Stimulated activated memory B cell treated with anti-CD40 and anti-IgM and Interleukin-4, amounts not matched to agents 10 μg/mL and 1 μg/mL and 100 μg/mL, for 72 hours (primary cell): ENCODE measurements at places on chromosomes 6 and 20.

GRCh38 chr6:89895276-89895874 lies 1.1 kb downstream of the GJA10 start:
- no peak for ATAC-seq

DNA sequence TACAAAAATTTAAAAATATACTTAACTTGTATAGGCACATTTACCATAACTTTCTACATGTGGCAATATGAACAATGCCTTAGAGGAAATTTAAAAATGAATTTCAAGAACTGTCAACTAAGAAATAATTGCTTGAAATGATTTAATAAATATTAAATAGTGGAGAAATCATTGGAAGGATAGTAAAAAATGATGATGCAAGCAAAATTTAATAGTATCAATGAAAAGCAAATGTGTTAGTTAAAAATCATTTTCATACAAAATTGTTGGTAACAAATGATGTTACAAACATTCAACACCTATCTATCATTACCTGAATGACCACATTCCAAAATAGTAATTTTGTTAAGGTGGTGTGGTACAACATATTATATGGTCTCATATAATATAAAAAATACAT lies 331.0 kb downstream of the HAO1 start:
- no peak for ATAC-seq

GRCh38 chr6:127117979-127118297 lies 533 bp upstream of the RSPO3 start:
- no peak for ATAC-seq

DNA sequence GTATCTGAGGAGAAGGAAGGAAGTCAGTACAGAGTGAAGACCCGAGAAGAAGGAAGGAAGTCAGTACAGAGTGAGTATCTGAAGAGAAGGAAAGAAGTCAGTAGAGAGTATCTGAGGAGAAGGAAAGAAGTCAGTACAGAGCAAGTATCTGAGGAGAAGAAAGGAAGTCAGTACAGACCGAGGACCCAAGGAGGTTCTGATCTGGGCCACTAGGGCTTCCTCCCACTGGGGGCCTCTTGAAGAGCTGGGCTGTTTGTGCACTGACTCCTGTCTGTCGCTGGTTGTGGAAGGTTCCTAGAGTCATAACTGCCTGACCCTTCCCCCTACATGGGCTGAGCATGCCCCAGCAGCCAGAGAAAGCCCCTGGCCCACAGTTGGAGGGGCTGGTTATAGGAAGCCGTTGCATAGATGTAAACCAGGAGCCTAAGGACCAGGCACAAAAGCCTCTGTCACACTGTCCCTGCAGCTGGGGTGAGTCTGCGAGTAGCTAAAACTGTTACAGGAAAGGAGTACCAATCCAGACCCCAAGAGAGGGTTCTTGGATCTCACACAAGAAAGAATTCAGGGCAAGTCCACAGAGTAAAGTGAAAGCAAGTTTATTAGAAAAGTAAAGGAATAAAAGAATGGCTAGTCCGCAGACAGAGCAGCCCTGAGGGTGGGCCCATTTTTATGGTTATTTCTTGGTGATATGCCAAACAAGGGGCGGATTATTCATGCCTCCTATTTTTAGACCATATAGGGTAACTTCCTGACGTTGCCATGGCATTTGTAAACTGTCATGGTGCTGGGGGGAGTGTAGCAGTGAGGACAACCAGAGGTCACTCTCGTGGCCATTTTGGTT lies 395.9 kb downstream of the PREX1 start:
- ATAC-seq, result no peak

DNA sequence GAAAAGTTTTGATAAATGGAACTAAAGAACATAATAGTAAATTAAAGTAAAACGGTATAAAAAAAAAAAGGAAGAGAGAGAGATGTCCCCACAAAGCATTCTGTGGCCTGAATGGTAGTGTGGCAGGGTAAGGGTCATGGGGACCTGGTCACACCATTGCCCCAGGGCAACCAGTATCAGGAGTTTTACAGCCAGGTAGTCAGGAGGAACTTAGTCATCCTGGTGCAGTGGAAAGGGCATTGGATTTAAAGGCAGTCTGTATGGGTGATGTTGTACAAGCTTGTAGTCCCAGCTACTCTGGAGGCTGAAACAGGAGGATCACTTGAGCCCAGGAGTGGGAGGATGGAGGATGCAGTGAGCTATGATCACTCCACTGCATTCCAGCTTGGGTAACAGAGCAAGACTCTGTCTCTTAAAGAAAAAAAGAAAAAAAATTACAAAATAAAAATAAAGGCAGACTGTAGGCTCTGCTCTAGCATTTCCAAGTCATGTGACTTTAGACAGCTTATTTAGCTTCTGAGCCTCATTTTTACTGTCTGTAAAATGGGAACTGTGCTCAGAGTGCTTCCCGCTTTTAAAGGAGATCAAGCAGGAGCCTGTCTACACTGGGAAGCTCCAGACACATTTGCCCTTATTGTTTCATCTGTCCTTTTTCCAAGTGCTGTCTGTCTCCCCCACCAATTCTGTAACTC lies 112.8 kb upstream of the ARMC2 start:
- ATAC-seq, result no peak

DNA sequence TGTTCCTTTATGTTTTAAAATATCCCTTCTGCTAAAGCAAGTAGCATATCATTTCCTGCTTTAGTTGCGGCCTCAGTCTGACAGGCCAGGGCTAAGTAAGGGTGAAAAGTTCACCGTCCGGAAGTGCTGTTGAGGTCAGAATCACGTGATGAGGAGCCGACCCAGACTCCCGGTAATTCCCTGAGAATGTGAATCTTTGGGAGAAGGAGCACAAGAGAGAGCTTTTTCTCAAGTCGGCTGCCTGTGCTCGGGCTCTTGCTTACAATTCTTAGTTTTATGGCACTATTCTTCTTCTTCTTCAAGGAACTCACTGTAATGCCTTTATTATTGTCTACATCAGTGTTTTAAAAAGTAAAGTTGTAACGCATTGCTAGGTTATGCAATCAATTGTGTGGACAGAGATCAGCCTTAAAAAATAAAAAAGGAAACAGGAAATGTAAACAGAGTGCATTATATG lies 309.3 kb downstream of the PRL start:
- no peak for ATAC-seq

DNA sequence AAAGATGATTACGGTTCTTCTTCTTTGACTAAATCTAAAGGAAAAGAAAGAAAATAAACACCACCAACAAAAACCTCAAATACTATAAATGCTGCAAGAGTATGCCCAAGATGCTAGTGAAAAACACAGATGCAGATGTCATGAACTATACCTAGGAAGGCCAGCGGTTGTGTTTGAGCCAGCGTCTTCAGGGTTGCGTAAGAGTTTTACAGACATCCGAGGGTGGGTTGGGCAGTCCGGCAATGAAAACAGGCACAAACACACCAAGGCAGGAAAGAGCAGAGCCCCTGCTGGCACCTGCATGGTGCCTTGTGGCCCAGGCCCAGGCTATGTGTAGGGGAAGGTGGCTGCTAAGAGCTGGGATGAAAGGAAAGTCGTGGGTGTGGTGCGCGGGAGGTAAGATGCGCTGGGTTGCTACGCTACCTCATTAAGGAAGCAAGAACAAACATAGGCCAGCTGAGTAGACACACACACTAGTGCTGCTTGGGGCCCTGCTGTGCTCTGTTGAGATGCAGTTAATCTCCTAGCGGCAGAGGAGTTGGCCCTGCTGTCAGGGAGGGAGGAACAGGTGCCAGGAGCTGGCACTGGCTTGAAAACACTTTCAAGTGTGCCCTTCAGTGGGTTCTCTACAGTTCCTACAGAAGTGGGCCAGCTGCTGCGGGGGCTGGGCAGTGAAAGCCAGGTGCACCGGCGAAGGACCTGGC lies 170.2 kb upstream of the PLN start:
- ATAC-seq, result no peak

- ATAC-seq, result peak; percentile 95
These were observed 20.7 kb downstream of the TXLNB start for GRCh38 chr6:139271056-139271455.

GRCh38 chr6:16637635-16638034 lies 123.6 kb downstream of the ATXN1 start:
- ATAC-seq, result no peak

GRCh38 chr6:169239181-169239580 lies 14.5 kb downstream of the THBS2 start:
- ATAC-seq, result no peak

DNA sequence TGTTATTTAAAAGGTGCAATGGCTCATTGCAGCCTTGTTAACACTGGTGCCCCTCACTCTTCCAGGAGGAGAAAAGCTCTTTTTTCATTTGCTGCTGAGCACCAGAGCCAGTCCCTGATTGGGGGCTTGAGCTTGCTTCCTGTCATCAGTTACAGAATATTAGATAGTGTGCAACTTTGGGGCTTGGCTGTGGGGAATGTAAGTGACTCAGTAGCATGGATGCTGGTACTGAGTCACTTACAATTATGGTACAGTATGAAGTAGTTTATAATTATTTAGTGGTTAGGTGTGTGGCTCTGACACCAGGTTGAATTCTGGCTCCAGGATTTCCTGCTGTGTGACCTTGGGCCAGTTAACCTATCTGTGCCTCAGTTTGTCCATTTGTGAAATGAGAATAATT lies 37.6 kb downstream of the ANKS1A start:
- ATAC-seq, result no peak

DNA sequence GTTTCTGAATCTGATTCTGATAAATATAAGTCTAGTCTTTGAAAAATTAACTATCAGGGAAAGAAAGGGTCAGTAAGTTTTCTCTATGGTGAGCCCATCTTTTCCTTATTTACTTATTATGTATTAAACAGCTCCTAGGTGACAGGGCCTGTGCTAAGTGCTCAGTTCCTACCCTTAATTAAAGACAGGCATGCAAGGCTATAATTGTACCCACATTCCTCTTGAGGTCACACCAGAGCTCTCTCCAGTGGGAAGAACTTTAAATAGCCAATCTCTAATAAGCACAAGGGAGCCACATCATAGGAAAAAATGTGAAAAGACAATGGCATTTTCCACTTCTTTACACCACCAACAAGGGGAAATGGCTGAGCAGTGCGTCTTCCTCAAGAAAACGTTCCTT lies 421.8 kb upstream of the SLC35B3 start:
- no peak for ATAC-seq

DNA sequence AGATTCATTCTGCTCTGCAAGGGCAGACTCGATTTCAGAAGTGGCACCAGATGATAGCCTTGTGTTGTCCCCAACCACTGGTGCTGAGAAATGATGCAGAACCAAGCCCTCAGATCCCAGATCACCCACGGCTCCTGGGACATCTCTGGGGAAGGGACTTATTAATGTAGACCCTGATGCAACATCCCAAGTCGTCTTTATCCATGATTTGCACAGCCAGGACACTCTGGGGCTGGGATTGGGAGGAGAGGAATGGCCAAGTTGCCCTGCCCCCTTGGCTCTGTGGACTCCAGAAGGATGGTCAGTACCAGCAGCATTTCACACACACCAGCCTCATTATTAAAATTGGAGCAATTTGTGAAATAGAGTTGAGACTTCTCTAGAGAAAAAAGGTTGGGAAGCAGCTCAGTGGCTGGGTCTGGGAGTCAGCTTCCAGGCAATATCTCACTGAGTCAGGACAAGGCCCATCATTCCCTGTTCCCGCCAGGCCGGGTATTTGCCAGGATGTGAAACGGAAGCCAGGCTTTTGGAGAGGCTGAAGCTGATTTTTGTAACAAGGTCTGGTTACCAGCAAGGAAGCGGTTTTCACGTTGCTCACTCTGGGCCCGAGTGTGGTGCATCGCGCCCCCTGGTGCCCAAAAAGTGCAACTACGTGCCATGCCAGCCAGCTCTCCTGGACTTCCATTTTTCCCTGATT lies 67.4 kb downstream of the ZBTB2 start:
- peak; percentile 63 for ATAC-seq

GRCh38 chr6:105374010-105374420 lies 28.9 kb downstream of the PREP start:
- no peak for ATAC-seq

DNA sequence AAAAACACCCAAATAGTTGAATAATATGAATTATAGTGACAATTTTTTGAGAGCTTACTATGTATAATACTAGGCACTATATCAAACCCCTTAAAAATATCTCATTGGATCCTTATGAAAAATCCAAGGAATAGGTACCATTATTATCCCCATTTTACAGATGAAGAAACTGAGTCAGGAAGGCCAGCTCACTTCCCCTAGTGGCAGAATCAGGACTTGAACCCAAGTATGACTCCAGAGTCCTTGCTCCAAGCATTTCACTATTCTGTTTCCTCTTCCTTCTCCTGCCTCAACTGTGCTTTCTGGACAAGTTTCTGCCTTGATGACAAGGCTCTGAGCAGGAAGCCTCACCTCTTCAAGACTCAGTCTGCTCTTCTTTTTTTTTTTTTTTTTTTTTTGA lies 10.8 kb upstream of the PARD6B start:
- ATAC-seq, result no peak

- ATAC-seq, result no peak
These were observed 142.8 kb downstream of the COL21A1 start for GRCh38 chr6:56104591-56104990.

DNA sequence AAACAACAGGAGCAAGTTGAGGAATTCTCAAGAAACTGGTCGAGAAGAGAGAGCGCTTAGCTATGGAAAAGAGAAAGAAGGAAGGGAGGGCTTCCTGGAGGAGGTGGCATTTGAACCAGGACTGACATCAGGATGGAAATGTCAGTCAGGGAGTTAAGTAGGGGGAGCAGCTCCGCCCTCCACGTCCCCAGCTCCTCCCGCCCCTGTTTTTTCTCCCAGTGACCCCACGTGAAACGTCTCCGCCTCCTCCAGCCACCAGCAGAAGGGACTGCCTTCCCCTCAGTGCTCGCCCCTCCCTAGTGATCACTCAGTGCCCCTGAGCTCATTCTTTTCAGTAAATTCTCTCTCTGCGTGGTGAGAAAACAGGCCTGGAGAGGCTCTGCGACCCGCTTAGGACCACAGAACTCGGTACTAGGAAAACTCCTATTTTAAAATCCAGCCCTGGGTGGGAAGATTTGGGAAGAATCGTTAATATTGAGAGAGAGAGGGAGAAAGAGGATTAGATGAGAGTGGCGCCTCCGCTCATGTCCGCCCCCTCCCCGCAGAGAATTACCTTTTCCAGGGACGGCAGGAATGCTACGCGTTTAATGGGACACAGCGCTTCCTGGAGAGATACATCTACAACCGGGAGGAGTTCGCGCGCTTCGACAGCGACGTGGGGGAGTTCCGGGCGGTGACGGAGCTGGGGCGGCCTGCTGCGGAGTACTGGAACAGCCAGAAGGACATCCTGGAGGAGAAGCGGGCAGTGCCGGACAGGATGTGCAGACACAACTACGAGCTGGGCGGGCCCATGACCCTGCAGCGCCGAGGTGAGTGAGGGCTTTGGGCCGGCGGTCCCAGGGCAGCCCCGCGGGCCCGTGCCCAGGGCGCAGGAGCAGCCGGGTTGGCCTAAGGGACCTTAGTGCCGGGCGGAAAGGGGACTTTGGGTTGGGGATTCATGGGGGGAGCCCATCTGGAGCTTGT lies 4.6 kb downstream of the HLA-DPB1 start:
- peak; percentile 46 for ATAC-seq

- ATAC-seq, result no peak
These were observed 4.5 kb upstream of the PTCRA start for GRCh38 chr6:42911171-42912021.
